Activated naive CD4-positive, alpha-beta T cell treated with anti-CD3 and anti-CD28 coated beads, Interleukin-2, amount 50 U/mL, for 16 hours (primary cell): ENCODE measurements at places on chromosomes 5 and 9.

GRCh38 chr9:17578577-17578910 is 322 bp upstream of the SH3GL2 start:
- no peak for DNase-seq

GRCh38 chr5:157710882-157711281 is 20.3 kb upstream of the THG1L start:
- no peak for DNase-seq

GRCh38 chr9:128636024-128636390 is 20.6 kb downstream of the DYNC2I2 start:
- DNase-seq = no peak

DNA sequence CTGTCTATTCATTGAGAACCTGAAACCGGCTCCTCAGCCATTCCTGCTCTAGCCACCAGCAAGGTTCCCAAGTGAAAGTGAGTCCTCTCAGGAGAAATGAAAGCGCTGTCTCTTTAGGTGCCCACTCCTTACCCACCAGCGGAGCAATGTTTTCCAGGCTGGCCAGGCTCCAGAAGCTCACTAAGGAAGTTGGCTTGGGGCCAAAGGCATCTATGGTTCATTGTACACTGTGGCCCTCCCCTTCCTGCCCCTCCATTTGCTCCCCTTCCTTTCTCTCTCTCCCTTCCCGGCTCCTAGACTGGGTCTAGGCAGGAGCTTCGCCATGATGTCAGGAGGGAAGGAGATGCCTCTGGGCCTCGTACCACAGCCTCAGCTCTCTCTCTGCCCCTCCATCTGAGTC is 1.1 kb upstream of the GABRP start:
- DNase-seq = no peak

DNA sequence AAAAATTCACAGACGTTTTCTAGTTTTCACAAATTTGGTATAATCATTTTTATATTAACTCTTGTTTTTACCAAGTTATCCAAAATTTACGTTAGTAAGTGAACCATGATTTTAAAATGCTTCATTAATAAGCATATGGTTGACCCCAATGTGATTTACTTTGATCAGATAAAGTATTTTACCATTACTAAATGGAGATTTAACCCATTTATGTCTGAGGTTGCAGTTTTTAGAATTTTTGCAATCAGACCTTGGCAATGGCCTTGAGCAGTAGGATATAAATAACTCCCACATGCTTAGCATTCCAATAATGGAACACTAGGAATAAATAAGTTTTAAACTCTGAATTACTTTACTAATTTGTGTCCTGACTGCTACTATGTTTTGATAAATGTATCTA is 84.6 kb downstream of the NDUFS4 start:
- no peak for DNase-seq
